H54 (cell line): ENCODE measurements at places on chromosomes 7 and 10.
A peak's percentile ranks its signal among the peaks of the same experiment; 100 is the strongest.

DNA sequence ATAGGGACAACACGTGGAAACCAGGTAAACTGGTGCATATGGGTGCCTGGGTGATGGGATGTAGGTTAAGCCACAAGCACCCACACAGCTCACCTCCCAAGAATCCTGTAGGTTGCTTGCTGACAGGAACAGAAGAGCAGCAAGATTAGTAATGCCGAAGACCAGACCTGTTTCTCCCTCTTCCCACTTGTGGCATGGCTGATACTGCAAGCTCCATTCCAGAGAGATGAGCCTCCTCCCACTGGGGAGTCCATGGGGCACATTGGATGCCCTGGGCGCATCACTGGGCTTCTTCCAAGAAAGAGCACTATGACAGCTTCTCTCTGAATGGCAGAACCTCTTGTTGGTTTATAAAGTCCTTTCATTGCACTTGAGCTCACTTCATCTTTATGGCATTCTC is 44.4 kb upstream of the LOXL4 start:
- no peak for DNase-seq

- DNase-seq: no peak
These were observed 35.3 kb downstream of the PALD1 start for GRCh38 chr10:70513848-70514309.

- DNase-seq: no peak
These were observed 235.7 kb upstream of the CCDC6 start for GRCh38 chr10:60141896-60142559.

GRCh38 chr7:46763344-46763743 is 818.6 kb downstream of the TNS3 start:
- DNase-seq: no peak

DNA sequence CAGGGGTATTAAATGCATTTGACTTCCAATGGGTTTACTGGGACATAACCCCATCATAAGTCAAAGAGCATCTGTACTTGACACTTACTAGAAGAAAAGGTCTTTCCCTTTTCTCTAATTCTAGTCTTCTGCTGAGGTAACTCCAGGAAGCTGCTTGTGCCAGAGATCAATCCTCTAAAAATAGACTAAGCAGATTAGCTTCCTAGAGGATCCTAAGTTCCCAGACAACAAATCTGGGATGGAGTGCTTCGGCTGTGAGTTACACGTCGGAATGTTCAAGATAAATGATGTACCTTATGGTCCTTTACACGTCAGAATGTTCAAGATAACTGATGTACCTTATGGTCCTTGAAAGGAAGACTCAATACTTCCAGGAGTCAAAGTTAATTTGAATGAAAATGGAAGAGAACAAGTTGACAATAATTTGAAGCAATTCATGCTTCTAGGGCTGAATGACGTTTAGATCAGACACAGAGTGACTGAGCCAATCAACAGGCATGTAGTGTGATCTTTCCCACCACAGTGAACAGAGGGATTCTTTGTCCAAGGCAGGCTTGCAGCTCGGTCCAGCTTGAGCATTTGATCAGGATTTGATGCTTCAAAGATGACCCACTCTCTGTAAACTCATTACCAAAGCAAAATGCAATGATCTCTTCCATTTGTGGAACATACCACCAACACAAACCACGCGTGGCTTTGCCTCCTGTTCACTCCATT is 63.8 kb downstream of the SLC37A3 start:
- DNase-seq: no peak

- DNase-seq: no peak
These were observed 294.8 kb downstream of the GRID1 start for GRCh38 chr10:86071758-86072157.

DNA sequence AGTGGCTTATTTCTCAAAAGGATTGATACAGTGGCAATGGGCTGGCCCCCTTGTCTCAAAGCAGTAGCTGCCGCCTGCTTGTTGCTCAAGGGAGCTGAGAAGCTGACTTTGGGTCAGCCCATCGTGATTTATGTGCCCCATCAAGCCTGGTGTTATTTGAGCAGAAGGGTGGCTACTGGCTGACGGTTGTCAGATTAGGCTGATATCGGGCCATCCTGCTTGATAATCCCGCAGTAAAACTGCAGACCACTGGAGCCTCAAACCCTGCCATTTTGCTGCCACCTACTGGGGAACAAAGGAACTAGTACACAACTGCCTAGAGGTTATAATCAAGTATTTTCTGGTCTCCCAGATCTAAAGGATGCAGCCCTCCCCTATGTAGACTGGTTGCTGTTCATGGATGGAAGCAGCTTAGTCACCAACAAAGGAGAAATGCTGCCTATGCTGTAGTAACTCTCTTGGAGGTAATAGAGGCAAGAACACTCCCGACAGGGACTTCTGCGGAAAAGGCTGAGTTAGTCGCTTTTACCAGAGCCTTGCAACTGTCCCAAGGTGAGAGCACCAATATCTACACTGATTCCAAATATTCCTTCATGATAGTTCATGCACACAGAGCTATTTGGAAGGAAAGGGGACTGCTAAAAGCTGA is 65.9 kb upstream of the ZNF92 start:
- DNase-seq: peak; percentile 31

DNA sequence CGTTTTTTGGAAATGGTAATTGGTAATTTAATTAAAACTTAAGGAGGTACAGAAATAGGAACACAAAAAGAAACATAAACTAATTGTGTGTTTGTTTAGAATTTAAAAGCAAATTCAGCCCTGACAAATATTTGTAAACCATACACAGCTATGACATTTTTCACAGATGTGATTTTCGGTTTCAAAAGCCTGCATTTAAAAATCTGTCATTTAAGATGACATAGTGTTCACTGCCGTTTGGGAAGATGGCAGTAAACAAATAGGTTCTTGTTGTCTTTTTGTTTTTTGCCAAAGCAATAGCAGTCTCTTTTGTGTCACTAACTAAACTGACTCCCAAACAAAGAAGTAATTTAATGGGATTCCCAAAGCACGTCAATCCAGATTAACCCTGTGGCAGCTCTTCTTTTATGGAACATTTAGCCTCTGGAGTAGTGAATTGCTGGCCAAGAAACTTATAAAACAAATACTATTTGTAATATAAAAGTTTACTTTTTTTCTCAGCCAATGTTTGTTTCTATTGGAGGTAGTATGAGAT is 697.6 kb downstream of the PHTF2 start:
- no peak for DNase-seq

GRCh38 chr7:112571852-112572607 is 91.2 kb downstream of the LSMEM1 start:
- DNase-seq: no peak

DNA sequence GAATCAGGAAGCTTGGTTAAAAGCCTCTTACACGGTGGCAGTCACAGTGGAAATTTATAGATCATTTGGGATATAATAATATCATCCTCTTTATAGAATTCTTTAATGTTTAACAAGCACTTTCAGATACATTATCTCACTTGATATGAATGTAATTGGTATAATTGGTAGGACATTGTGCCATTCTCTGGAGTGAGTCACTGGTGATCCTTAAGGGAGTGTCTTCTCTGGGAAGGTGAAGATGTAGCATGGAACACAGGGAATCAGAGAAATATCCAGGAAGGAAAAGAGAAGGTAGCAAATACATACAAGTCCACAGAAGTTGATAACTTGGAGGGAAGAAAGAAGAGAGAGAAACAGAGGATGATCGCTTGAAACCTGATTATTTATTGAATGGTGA is 9.8 kb downstream of the PTPRZ1 start:
- DNase-seq: no peak

DNA sequence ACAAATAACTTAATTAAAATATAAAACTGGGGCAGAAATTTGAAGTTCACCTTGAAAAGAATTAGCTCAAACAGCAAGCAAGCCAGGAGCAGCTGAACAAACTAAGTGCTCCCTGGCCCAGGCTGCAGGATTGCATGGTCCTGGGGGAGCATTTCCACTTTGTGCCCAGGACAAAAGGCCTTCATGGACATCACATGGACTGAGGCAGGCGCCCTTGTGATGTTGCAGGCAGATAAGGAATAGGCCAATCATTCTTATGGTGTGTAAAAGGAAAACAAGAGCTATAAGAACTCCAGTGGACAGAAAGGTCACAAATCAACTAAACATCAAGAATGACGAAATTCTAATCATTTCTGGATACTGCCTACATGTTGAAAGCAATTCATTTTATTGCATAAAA is 17.5 kb upstream of the TECTB start:
- DNase-seq: no peak

GRCh38 chr7:117227091-117227490 is 95.8 kb downstream of the WNT2 start:
- no peak for DNase-seq
